ENCODE measurements at places on chromosomes 1 and 21. TPM values are rescaled to one million over a fixed set of nuclear protein-coding genes. Genes with fewer than 3 reads are reported as not detected.

DNA sequence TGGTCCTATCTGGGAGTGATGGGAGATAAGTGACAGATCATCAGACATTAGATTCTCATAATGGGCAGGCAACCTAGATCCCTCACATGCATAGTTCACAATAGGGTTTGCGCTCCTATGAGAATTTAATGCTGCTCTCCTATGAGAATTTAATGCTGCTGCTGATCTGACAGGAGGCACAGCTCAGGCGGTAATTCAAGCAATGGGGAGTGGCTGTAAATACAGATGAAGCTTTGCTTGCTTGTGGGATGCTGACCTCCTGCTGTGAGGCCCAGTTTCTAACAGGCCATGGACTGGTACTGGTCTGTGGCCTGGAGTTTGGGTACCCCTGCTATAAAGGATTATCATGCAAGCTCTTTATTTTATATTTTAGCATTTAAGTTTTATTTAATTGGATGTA, 72.0 kb downstream of the ZMYM4 start:
- no peak for DNase-seq

S100A1 gene
- total RNA-seq = 0.15 TPM

DNA sequence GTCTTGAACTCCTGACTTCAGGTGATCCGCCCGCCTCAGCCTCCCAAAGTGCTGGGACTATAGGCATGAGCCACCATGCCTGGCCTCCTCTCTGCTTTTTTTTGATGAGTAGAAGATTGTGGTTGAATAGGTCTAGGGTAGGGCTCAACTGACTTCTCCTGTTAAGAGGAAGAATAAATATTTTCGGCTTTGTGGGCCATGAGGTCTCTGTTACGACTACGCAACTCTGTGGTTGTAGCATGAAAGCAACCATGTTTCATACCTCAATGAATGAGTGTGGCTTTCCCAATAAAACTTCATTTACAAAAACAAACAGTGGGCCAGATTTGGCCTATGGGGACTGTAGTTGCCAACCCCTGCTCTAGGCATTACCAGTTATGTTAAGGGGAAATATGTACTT, 67.8 kb downstream of the NID1 start:
- no peak for DNase-seq

GRCh38 chr21:42229676-42230075, 10.7 kb downstream of the ABCG1 start:
- no peak for DNase-seq

DNA sequence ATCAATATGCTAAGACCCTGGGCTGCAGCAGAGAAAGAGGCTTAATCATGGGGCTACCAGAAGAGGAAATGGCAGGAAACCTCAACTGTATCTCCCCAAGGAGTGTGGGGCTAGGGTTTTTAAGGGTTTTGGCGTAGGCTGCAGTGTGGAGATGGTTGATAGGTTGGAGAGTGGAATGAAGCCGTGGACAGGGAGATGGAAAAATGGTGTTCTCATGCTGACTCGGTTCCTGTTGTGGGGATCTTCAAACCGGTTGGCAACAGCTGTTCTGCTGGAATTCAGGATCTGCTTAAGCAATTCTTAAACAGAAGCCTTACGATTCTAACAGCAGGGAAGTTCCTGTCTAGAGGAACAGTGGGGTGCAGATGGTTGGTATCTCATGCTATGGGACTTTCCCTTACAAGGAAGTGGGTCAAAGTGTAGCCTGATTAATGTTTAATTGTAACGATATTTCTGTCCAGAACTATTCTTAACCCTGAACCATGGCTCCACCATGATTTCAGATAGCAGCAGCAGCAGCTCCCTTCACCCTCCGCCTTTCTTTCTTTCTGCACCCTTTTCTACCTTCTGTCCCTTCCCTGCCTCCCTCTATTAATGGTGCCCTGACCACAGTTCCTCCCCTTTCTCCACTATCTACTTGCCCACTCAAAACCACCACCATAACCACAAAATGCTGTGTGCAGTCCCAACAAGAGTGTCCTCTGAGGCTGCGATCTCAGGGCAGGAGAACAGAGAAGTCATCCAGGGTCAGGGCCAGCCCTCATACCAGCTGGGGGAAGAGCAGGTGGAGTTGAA, 30.8 kb downstream of the RSPH1 start:
- DNase-seq = peak; percentile 65

OR2T33 gene
- not detected for total RNA-seq

- no peak for DNase-seq
These were observed 20.9 kb upstream of the GORAB start for GRCh38 chr1:170511038-170511437.

GRCh38 chr1:116415699-116416533, 42.9 kb downstream of the ATP1A1 start:
- DNase-seq = no peak

GRCh38 chr1:232890340-232890943, 60.0 kb upstream of the NTPCR start:
- DNase-seq = no peak

DNA sequence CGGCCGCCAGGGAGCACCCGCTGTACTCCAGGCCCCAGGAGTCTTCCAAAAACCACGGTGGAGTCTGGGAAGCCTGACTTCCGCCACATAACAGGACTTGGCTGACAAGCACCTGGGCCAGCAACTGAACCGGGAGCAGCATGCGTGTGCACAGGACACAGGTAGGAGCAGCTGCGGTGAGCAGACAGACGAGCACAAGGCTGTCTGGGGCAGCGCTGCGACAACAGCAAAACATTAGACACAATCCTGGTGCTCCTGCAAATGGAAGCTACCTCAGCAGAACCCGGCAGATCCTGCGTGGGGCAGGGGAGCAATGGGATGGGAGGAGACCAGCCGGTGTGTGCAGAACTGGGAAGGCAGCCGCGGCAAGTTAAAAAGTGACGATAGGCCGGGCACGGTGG, 80.4 kb downstream of the NPHP4 start:
- no peak for DNase-seq

DNA sequence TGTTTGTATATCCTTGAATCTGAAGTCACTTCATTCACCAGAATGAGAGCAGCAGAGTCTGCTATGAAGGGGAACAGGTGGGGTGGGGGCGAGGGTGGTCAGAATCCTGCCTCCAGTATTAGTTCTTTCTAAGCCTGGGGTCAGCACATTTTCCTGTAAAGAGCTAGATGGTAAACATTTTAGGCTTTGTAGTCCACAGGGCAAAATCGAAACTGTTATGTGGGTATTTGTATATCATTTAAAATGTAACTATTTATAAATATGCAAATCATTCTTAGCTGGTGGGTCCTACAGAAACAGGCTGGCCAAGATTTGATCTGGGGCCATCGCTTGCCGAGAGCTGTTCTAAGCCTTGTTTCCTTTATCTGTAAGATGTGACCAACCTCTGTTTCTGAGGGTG, 96.0 kb downstream of the IGSF21 start:
- no peak for DNase-seq

LYPD8 gene
- total RNA-seq = not detected

DNA sequence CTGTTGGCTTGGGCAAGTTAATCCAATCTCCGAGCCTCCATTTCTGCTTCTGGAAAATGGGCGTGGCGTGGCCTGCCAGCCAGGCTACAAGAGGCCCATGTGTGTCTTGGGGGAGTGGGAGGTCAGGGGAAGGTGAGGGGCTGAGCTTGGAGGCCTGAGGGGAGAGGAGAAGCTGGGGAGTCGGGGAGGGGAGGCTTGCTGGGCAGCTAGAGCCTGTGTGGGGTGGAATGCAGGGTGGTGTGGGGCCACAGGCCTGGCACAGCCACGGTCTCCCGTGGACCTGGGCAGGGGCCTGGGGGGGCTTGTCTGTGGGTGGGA, 14.6 kb downstream of the SLC66A1 start:
- DNase-seq = no peak

DNA sequence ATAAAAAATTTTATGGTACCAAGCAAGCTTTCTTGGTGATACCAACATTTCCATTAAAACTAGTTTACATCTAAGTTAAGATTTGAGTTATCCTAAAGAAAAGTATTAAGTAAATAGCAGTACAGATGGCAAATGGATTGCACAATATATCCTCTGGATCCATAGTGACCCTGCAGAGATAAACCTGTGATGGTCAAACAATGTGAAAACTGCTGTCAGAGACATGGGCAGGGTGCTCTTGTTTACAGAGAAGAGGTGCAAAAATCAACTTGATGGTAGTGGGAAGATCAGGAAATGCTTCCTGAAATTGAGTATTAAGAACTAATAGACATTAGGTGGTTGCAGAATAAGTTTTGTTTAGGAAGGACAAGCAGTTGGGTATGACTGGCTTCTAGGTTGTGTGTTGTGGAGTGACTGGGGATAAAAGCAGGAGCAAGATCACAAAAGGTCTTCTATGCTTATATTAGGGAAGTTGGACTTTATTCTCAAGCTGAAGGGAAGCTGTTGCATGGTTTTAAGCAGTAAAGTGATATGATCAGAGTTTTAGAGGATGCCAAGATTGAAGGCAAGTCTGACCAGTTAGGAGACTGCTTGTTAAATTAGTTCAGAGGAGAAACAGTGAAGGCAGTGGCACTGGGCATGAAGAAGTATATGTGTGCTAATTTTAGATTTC, 9.9 kb downstream of the TTC3 start:
- no peak for DNase-seq

- peak; percentile 51 for DNase-seq
These were observed 35.3 kb upstream of the CACYBP start for GRCh38 chr1:174964261-174964971.

SLC35F3 gene
- total RNA-seq = not detected

GRCh38 chr1:97632776-97633175, 288.1 kb downstream of the DPYD start:
- no peak for DNase-seq

- DNase-seq = peak; percentile 1
These were observed 435.9 kb upstream of the PRMT6 start for GRCh38 chr1:106620521-106620954.

RNF186 gene
- total RNA-seq = not detected

DNA sequence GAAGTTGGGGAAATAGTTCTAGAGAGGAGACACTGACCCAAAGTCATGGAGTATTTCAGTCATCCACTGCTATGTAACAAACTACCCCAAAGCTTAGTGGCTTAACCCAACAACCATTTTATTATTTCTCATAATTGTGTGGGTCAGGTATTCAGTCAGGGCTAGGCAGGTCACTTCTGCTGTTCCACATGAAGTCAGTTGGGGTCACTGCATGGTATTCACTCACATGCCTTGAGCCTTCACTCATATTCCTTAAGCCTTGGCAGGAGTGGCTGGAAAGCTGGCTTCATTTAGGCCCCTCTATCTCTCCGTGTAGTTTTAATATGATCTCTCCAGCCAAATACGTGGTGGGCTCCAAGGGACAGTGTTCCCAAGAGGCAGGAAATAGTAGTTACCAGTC, 17.5 kb upstream of the RNF11 start:
- no peak for DNase-seq

SPRR2E gene
- total RNA-seq = not detected

DNA sequence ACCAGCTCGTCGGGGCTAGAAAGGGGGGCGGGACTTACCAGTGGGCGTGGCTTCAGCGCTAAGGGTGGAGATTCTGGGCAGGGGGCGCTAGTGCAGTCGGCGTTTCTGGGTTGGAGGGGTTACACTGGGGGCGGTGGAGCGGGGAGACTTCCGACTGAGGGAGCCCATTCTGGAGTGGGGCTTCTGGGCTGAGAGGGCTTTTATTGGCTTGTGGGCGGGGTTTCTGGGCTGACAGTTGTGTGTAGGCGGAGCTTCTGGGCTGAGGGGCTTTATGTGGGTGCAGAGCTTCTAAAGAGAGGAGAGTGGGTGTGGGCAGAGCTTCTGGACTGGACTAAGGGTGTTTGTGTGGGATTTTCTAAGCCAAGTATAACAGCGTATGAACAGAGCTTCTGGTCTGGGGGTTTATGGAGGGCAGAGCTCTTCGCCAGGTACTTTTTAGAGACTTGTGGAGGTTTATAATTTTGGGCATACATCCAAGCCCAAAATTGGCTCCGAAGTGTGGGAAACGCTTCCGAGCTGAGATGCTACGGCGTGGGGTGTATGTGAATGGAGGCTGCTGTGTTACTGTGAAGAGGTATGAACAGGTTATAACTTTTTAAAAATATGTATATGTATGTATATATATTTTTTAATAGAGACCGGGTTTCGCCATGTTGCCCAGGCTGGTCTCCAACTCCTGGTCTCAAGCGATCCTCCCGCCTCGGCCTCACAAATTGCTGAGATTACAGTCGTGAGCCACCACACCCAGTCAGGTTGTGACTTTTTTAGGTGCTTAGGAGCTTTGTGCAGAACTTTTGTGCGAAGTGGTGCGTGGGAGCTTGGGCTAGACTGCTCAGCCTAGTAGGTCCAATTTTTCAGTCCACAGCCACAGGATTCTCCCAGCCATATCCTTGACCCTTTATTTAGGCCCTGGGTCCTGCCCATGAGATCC, 825 bp downstream of the TMEM39B start:
- DNase-seq = no peak

U2AF1 gene
- 21.3 TPM for total RNA-seq

HRNR gene
- not detected for total RNA-seq

RGS18 gene
- not detected for total RNA-seq

GRCh38 chr1:177170756-177171535, at the start of gene BRINP2:
TSS of gene BRINP2 (plus strand) at chr1:177170958. CDS start at chr1:177229877, 58,919 bp downstream.
- DNase-seq = no peak

TMPRSS3 gene
- 0.05 TPM for total RNA-seq

GRCh38 chr21:42443876-42444744, 40.4 kb downstream of the UBASH3A start:
- DNase-seq = no peak

GRCh38 chr1:223363856-223364684, at the start of gene SUSD4:
TSS of gene SUSD4 (minus strand) at chr1:223364176. CDS start at chr1:223363425, 751 bp downstream.
- DNase-seq = peak; percentile 24

PEX11B gene
- total RNA-seq = 11.1 TPM

ZMYND12 gene
- total RNA-seq = 0.21 TPM

LCE1E gene
- 5.2 TPM for total RNA-seq

GRCh38 chr1:10890491-10891071, 94.1 kb upstream of the CASZ1 start:
- no peak for DNase-seq

FCRLB gene
- total RNA-seq = 1.4 TPM

ALG6 gene
- total RNA-seq = 5.4 TPM

DNA sequence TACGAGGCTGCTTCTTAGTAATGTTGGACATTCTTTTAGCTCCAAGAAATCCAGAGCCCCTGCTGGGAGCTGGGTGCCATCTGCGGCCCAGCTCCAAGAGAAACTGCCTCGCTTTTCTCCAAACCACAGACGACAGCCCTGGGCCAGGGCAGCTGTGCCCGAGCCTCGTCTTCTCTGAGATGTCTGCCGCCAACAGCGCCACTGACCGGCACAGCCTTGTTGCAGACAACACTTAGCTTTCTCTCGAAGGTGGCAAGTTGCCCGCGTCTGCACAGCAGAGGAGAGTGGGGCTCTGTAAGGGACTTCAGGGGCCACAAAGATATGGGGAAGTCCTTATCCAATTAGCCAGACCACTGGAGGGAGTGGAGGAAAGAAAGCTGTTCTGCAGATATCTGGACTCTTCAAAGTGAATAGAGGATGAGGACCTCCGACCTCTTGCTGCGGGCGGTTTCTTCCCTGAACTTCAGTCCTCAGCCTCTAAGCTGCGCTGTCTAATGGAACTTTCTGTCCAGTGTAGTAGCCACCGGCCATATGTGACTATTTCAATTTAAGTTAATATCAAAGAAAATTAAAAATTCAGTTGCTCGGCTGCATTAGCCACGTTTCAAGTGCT, 63.9 kb upstream of the DISP3 start:
- DNase-seq = no peak

- no peak for DNase-seq
These were observed 68.0 kb downstream of the FAAP20 start for GRCh38 chr1:2126331-2127186.

GRCh38 chr1:206754011-206754410, 16.6 kb upstream of the IL19 start:
- no peak for DNase-seq

- no peak for DNase-seq
These were observed 73.8 kb downstream of the SH3BGR start for GRCh38 chr21:39525601-39526000.

SDC3 gene
- total RNA-seq = 0.42 TPM

GPR25 gene
- total RNA-seq = not detected

BSDC1 gene
- 48.3 TPM for total RNA-seq

- DNase-seq = no peak
These were observed 67.8 kb downstream of the CNIH3 start for GRCh38 chr1:224683936-224684335.

Measured in HT-29 (cell line).